Mesenteric fat pad (tissue), 1 donor: ENCODE measurements at places on chromosomes 3 and 15. TPM values are rescaled to one million over a fixed set of nuclear protein-coding genes. Genes with fewer than 3 reads are reported as not detected.

Gene RBMS3
- 127 TPM for total RNA-seq

Gene PROK2
- 9.8 TPM for total RNA-seq

Gene ZBTB47
- 58.2 TPM for total RNA-seq

Gene FETUB
- not detected for total RNA-seq

Gene ZNF660
- 4.8 TPM for total RNA-seq

Gene CCDC80
- 426 TPM for total RNA-seq

Gene TMEM40
- not detected for total RNA-seq

Gene MME
- 138 TPM for total RNA-seq

Gene TMC3
- total RNA-seq: not detected

Gene LTF
- 4.3 TPM for total RNA-seq

Gene PAK6
- 0.26 TPM for total RNA-seq

Gene SKOR1
- total RNA-seq: 0.26 TPM

Gene LRRC15
- 0.35 TPM for total RNA-seq

Gene ALPK3
- 2.7 TPM for total RNA-seq

Gene PCOLCE2
- 255 TPM for total RNA-seq

Gene RUVBL1
- 28.7 TPM for total RNA-seq

Gene AP3B2
- 0.84 TPM for total RNA-seq

Gene C3orf49
- not detected for total RNA-seq

Gene GOLGA8M
- total RNA-seq: 5.8 TPM

Gene CATSPER2
- 5.2 TPM for total RNA-seq

Gene DNASE1L3
- 5.1 TPM for total RNA-seq

Gene CHRNB4
- not detected for total RNA-seq

Gene MYH15
- total RNA-seq: 0.29 TPM

Gene RHOV
- total RNA-seq: not detected

Gene WDR49
- 0.64 TPM for total RNA-seq

Gene KY
- not detected for total RNA-seq

Gene ASB14
- total RNA-seq: not detected

Gene SUCNR1
- total RNA-seq: 1.8 TPM

Gene LRRIQ4
- not detected for total RNA-seq

Gene ROBO1
- 7.1 TPM for total RNA-seq

Gene GOLGA8N
- 6.9 TPM for total RNA-seq

Gene PPP1R14D
- not detected for total RNA-seq
